Suppressor macrophage treated with lipopolysaccharide for 4 hours (primary cell): ENCODE measurements at places on chromosomes 1 and 21.

GRCh38 chr1:17645068-17645911 is 105.8 kb downstream of the ARHGEF10L start:
- no peak for DNase-seq

DNA sequence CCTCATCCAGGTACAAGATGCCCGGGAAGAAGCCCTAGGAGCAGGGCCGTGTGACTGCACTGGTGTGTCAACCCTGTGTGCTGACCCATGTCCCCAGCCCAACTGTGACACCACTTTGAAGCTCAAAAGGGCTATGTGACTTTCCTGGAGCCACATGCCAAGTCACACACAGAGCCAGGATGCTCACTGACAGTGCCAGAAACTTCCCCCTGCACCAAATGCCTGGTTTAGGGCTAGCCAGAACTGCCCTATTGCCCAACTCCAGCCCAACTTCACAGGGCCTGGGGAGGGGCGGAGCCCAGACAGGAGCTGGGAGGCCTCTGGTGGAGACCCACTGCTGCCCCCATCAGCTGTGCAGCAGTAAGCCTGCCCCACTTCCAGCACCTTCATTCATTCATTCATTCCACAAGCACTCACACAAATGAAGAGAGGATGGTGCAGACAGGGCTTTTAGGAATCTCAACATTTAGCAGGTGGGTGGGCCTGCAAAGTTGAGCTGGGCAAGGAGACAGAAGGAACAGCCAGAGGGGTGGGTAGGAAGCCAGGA is 36.7 kb downstream of the KCNQ4 start:
- DNase-seq, result no peak

DNA sequence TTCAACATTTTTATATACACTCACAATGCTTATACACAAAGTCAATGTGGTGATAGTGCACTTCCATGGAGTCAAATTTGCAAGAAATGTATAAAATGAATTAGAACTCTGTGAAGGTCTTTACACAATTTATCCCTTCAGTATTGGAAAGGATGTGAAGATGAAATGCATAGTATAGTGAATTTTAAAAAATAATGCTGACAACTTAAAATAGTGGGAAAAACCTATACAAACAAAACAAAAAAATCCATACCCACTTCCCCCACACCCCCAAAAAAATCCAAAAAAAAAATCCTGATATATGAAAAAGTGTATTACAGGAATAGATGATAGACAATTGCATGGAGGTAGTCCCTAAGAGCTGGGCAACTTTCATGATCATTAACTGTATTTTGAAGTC is 165.3 kb downstream of the HLX start:
- no peak for DNase-seq

GRCh38 chr1:18583326-18583941 is 47.2 kb upstream of the PAX7 start:
- DNase-seq, result no peak

DNA sequence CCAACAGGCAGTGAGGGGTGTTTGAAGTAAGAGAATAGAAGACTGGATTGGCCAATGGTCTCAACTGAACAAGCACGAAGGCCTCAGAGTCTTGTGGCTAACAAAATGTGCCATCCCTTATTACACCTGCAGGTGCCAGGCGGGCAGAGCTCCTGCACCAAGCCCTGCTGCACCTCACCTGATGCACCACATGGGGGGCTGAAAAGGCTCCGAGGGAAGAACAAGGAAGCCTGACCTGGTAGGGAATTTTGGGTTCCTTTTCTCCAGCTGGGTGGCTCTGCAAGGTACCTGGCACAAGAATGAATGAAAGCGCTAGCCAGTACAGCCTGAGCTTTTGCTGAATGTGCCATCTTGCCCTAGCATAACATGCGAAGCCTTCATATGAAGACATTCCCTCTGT is 9.7 kb downstream of the HSD3B1 start:
- no peak for DNase-seq

DNA sequence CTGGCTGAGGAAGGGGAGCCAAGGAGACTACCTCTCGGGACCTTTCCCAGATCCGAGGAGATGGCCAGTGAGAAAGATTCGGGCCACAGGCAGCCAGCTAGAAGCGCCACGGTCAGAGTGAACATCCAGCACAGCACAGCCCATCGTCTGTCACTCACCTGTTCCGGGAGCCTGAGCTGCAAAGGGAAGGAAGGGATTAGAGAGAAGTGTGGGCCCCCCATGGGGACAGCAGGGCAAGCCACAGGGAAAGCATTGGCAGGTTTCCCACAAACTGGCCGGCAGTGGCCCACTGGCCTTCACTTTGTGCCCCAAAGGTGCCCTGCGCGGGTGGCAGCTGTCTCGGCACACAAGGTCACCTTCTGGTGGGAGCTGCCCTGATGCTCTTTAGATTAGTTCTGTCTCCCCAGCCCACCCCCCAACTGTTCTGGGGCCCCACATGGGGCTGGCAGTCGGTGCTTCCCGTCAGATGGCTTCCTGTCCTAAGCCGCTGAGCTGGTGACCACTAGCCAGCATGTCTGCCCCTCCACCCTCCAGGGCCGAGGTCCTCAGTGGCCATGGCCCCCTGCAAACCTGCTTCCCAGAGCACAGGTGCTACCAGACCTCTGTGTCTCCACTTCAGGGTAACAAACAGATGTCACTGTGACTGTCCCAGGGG is 56.7 kb downstream of the LACTBL1 start:
- no peak for DNase-seq
